GM23248 (cell line): ENCODE measurements at places on chromosomes 4 and X.

- no peak for DNase-seq
Measured at GRCh38 chrX:95733426-95733825, 951.2 kb upstream of the DIAPH2 start.

DNA sequence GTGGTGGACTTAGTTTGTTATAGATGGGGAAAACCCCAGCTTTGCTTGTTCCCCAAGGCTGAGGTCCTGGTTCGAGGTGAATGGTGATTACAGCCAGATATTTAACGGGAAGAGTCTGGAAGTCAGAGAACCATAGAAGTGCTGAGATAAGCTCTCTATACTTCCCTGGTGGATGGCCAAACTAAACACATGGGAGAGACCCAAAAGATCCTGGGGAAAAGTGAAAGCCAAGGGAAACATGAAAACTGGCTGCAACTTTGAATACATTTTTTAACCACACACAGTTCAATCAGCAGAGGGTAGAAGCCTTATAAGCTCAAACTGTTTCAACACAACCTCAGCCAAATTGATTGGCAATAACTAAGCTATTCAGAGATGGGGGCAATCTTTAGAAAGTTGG lies 29.3 kb upstream of the SRPX start:
- DNase-seq, result no peak

- peak; percentile 17 for DNase-seq
Measured at GRCh38 chr4:14091966-14092365, 464.4 kb upstream of the BOD1L1 start.

- DNase-seq, result no peak
Measured at GRCh38 chrX:124504111-124504983, 158.0 kb downstream of the SH2D1A start.

DNA sequence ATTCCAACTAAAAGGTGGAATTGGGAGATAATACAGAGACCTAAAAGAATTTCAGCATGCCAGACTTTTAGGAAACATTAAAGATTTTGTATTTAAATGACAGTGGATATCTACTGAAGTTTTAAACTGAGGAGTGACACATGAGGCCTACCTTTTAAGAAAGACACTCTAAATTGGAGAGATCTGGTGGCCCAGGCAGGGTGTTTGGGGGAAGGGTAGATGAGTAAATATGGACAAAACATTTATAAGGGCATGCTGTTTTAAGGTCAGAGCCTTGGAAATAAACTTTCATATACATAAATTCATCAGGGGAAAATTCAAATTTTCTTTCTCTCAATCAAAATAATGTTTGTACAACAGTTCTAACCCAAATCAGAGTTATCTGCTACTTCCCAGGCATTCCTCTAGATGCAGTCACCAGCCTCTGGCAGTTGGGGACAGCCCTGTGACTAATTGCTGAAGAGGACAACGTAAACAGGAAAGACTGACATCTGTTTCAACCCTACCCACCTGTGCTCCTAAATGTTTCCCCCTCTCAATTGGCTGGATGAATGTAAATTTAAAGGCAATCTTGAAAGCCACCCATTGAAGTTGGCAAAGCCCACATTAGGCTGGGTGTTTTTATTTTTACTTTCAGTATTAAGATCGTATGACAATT lies 1646.9 kb upstream of the ADGRL3 start:
- peak; percentile 0 for DNase-seq
